ENCODE measurements at places on chromosomes 3 and 15.
A peak's percentile ranks its signal among the peaks of the same experiment; 100 is the strongest.

GRCh38 chr3:18512007-18512406 lies 86.9 kb upstream of the SATB1 start:
- DNase-seq: no peak

GRCh38 chr3:30710017-30710416 lies 103.6 kb downstream of the TGFBR2 start:
- DNase-seq: no peak

- DNase-seq: no peak
Observed at GRCh38 chr15:93414576-93415231, 325.7 kb upstream of the RGMA start.

- no peak for DNase-seq
Observed at GRCh38 chr3:56052188-56052587, 416.1 kb downstream of the ERC2 start.

DNA sequence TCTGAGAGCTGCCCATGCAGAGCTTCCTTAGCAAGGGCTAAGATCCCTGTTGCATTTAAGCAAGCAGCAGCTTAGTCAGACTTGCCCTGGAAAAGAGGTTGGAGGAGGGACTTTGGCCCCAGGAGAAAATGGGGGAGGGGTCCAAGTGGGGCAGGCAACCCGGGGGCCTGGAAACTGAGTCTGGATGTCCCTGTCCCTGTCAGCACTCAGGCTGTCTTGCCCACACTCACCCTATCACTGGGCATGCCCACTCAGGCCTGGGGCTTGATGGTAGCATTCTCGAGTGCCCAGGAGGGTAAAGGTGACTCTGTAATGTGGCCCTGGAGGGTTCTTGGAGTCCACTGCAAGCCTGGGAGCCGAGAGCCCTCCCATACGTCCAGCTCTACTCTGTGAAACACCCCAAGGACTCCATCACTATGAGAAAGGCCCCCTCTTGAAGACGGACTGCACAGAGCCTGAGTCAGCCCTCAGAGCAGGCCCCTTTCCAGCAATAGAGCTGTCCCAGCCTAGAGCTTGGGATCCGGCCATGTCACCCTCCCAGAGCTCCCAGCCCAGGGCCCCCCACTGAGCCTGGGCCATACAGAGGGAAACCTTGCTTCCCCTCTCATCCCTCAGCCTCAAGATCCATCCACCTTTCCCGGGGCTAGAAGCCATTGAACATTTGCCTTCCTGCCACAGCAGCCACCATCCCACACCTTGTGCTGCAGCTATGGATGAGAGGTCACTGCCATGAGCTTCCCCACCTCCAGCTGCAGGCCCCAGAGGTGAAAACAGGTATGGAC lies 13.4 kb downstream of the MYL3 start:
- no peak for DNase-seq

GRCh38 chr3:27714692-27715453 lies 7.2 kb downstream of the EOMES start:
- DNase-seq: no peak

- DNase-seq: no peak
Observed at GRCh38 chr15:93221759-93222158, 132.7 kb upstream of the RGMA start.

GRCh38 chr3:195012571-195012970 lies 258.4 kb downstream of the XXYLT1 start:
- no peak for DNase-seq

- DNase-seq: no peak
Observed at GRCh38 chr15:70627734-70628548, 135.4 kb downstream of the UACA start.

GRCh38 chr3:149296972-149297371 lies 36.5 kb downstream of the TM4SF18 start:
- no peak for DNase-seq

GRCh38 chr15:48695827-48696573 lies 50.5 kb upstream of the FBN1 start:
- no peak for DNase-seq

GRCh38 chr3:188573291-188573940 lies 419.5 kb downstream of the LPP start:
- DNase-seq: peak; percentile 11

- DNase-seq: peak; percentile 26
Observed at GRCh38 chr3:56800832-56801661, 702 bp downstream of the ARHGEF3 start.

DNA sequence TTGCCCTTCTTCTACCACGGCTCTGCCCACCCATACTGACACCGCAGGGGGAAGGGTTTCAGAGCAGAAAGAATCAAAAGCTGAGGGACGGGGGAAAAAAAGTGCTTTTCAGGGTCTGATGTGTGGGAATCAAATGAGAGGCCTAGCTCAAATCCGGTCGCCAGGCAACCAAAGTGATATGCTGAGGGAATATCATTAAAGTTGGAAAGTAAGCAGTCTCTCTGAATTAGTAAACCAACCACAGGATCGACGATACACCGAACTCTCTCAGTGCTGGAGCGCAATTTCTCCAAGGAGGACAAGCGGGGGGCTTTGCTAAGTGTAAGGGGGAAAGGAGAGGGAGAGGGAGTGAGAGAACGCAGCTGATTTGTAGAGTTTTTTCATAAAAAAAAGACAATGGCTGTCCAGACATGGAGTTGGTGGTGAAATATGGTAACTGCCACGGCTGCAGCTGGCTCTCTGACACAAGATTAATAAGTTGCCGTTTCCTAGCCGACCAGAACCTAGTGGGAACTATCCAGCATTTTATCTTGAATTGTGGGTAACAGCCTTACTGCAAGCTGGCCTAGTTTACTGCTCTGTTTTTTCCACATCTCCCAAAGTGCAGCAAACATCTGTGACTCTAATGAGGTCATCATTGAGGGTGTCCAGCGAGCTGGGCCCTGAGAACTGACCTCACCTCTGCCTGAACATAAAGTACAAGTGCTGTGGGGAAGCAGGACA lies 530.2 kb downstream of the SOX2 start:
- DNase-seq: no peak

DNA sequence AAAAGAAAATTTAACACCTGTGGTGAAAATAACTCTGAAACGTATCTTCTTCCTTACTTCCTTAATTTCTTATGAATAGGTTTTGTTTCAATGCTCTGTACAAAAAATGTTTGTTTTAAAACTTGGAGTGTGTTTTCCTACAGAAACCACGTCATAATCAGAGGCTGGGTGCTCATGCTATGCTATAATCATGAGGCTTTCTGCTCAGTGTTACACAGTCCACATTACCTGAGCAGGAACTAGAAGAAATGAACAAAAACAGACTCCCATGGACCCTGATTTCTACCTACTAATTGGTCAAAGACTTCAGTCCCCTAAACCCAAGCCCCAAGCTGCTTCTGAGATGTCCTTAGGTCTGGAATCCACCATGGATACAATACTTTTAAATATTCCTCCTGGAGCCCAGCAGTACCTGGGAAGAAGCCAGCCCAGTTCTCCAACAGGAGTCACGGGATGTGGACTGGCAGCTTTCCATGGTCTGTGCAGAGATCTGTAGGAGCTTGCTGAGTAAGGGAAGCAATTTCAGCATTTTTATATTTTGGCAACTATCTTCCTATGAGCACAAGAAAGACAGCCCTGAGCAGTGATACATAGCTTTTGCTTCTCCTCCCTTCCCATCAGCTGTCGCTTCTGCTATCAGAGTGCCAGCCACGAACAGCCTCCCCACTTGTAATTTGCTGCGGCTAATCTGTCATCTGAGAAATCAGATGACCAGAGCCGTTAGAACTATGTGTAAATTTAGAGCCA lies 65.6 kb downstream of the WDR72 start:
- no peak for DNase-seq

GRCh38 chr15:70605606-70606410 lies 157.6 kb downstream of the UACA start:
- no peak for DNase-seq

DNA sequence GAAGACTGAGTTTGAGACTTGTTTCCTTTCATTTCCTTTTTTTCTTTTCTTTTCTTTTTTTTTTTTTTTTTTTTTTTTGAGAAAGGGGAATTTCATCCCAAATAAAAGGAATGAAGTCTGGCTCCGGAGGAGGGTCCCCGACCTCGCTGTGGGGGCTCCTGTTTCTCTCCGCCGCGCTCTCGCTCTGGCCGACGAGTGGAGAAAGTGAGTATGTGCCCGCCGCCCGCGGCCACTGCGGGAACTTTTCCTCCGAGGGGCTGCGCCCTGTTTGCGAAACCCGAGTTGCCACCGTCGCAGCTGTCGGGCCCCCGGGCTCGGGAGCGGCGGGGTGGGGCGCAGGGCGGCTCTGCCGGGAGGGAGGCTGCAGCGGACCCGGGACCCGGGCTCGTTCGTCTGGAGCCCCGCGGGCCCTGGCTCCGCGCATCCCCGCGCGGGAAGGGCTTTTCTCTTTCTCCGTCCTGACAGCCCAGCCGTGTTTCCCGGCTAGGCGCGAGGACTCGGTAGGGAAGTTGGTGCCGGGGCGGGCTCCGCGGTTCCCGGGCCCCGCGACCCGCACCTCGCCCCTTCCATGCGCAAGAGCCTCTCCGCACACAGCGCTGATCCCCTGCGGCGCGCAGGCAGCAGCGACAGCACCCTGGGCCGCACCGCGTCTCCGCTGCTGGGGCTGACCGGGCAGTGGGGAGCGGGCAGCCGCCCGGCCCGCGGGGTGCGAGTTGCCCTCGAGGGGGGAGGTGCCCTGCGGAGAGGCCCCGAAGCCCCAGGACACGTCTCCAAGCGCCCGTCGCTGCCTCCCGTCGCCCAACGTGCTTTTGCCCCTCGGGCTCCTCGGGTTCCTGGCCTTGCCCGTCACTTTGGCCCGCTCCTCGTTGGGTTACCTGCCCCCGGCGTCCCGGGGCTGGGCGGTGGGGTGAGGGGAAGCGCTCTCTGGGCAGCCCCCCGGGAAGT lies 1.4 kb downstream of the IGF1R start:
- DNase-seq: peak; percentile 46

- no peak for DNase-seq
Observed at GRCh38 chr15:42121021-42121420, 26.7 kb upstream of the PLA2G4D start.

- no peak for DNase-seq
Observed at GRCh38 chr3:191005790-191006189, 143.3 kb upstream of the GMNC start.

GRCh38 chr3:102444101-102444500 lies 9.3 kb downstream of the ZPLD1 start:
- no peak for DNase-seq

DNA sequence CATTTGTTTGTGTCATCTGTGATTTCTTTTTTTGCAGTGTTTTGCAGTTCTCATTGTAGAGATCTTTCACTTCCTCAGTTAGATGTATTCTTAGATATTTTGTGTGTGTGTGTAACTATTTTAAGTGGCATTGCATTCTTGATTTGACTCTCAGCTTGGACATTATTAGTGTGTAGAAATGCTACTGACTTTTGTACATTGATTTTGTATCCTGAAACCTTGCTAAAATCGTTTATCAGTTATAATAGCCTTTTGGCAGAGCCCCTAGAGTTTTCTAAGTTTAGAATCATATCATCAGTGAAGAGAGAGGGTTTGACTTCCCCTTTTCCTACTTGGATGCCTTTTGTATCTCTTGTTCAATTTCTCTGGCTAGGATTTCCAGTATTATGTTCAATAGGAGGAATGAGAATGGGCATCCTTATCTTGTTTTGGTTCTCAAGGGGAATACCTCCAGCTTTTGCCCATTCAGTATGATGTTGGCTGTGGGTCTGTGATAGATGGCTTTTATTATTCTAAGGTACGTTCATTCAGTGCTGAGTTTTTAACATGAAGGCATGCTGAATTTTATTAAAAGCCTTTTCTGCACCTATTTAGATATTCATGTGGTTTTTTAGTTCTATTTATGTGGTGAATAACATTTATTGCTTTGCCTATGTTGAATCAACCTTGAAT lies 211.7 kb downstream of the MBNL1 start:
- peak; percentile 26 for DNase-seq

DNA sequence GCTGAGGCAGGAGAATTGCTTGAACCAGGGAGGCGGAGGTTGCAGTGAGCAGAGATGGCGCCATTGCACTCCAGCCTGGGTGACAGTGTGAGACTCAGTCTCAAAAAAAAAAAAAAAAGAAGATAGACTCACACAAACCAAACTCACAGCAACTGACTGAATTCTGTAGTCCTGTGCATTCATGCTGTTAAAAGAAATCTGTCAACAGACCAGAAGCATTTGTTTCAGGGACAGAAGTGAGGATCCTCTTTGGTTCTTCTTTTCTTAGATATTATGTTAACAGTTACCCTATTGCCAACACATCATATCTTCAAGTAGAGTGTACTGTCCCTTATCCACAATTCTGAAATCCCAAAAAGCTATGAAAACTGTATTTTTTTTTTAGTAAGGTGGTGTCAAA lies 192.4 kb downstream of the CDIN1 start:
- no peak for DNase-seq

DNA sequence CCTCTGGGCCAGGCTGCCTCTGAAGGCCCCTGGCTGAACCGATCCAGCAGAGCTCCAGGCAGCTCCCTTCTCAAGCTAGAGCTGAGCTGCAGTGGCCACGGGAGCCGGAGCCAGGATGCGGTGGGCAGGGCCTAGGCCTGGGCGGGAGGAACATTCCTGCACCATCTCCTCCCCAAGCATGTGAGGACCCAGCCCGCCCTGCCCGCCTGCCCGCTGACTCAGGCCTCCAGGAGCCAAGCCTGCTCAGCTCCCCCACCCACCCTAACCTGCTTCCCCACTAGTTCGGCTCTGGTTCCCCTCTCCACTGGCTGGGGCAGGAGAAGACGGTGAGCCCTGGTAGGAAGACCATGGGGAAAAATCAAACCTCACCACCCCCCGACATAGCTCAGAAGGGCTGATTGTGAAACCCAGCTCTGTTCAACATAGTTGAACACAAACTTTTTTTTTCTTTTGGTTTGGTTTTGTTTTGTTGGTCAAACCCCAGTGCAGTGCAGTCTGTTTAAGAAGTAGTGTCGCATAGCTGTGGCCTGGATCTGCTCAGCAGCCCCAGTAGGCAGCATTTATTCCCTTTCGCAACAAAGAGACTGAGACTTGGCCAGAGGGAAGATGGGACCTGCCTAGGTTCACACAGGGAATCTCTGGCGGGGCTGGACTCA lies 13.5 kb downstream of the SNX33 start:
- DNase-seq: no peak

DNA sequence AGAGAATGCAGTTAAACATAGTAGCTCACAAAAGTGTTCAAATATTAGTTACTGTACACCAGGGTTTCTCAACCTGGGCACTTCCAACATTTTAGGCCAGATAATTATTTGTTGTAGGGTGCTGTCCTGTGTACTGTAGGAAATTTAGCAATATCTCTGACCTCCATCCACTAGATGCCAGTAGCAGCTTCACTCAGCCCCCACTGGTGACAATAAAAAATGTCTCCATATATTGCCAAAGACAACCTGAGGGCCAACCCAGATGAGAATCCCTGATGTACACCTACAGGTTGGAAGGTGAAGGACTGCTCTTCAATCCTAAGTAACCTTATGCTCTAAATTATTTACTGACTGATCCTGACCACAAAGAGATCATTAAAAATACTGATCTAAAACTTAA lies 32.5 kb downstream of the DCUN1D1 start:
- no peak for DNase-seq

GRCh38 chr3:30688776-30689641 lies 82.6 kb downstream of the TGFBR2 start:
- DNase-seq: no peak

GRCh38 chr3:182384221-182384620 lies 409.1 kb upstream of the ATP11B start:
- DNase-seq: no peak

- no peak for DNase-seq
Observed at GRCh38 chr3:184488577-184488976, 73.0 kb upstream of the EPHB3 start.

GRCh38 chr3:162390891-162391290 lies 894.3 kb downstream of the OTOL1 start:
- no peak for DNase-seq

Measured in naive B cell (primary cell).